Sigmoid colon (tissue), 7 donors: ENCODE measurements at places on chromosomes 2 and 18. TPM values are rescaled to one million over a fixed set of nuclear protein-coding genes. Genes with fewer than 3 reads are reported as not detected.

Gene KLHL41
- total RNA-seq = 3.2 TPM

Gene CEBPZ
- 54.2 TPM for total RNA-seq

Gene CCDC74B
- total RNA-seq = 3.9 TPM

Gene ZSWIM2
- total RNA-seq = not detected

Gene EGR4
- total RNA-seq = not detected

GRCh38 chr2:53087874-53088461, 679.6 kb upstream of the CHAC2 start:
- H3K27me3 ChIP-seq = no peaks in the 10 kb centered on the region
- H3K4me3 ChIP-seq = no peak overlapping the region

DNA sequence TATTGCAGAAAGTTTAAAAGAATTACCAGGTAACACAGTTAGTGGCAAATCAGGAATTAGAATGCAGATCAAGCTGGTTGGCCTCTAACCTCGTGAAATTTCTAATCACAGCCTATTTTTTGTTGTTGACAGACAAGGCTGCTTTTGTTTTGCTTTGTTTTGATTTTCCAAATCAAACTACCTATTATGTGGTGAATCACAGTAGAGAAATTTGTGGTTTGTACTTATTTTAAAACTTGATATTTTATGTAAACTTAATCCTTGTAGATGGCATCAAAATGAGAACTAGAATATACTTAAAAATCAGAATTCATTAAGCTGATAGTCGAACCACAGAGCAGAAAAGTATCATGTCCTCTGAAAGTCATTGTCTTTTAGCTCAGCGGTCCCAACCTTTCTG, 258.1 kb downstream of the CTNNA2 start:
- H3K36me3 ChIP-seq = no peaks in the 10 kb centered on the region
- no peak overlapping the region for H3K4me3 ChIP-seq
- no peak for DNase-seq
- H3K27me3 ChIP-seq = no peaks in the 10 kb centered on the region
- no peak overlapping the region for H3K27ac ChIP-seq

GRCh38 chr2:238226698-238227586, 12.9 kb downstream of the HES6 start:
- peaks cover 68% of the 10 kb centered on the region for H3K4me1 ChIP-seq
- no peak overlapping the region for H3K4me3 ChIP-seq
- no peak for DNase-seq
- H3K27ac ChIP-seq = no peak overlapping the region

- no peaks in the 10 kb centered on the region for H3K36me3 ChIP-seq
- no peak overlapping the region for H3K4me3 ChIP-seq
Observed at GRCh38 chr2:106163948-106164545, 30.1 kb downstream of the UXS1 start.

DNA sequence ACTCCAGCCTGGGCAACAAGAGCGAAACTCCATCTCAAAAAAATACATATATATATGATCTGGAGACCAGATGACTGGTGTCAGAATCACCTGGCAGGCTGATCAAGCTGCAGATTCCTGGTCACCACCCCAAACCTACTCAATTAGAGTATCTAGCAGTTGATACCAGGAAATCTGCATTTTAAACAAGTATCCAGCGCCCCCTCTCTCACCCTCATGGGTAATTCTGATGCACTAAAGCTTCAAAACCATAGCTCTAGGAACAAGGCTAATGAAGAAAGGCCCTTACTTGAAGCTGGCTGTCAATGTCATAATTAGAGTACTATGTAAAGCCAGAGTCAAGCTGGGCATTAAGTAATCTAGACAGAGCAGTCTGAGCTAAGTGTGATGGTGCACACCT, 25.0 kb upstream of the PCBP1 start:
- peaks cover 8% of the 10 kb centered on the region for H3K36me3 ChIP-seq
- H3K27ac ChIP-seq = no peak overlapping the region
- DNase-seq = peak; percentile 33
- H3K4me1 ChIP-seq = no peaks in the 10 kb centered on the region
- H3K27me3 ChIP-seq = no peaks in the 10 kb centered on the region
- H3K4me3 ChIP-seq = no peak overlapping the region

DNA sequence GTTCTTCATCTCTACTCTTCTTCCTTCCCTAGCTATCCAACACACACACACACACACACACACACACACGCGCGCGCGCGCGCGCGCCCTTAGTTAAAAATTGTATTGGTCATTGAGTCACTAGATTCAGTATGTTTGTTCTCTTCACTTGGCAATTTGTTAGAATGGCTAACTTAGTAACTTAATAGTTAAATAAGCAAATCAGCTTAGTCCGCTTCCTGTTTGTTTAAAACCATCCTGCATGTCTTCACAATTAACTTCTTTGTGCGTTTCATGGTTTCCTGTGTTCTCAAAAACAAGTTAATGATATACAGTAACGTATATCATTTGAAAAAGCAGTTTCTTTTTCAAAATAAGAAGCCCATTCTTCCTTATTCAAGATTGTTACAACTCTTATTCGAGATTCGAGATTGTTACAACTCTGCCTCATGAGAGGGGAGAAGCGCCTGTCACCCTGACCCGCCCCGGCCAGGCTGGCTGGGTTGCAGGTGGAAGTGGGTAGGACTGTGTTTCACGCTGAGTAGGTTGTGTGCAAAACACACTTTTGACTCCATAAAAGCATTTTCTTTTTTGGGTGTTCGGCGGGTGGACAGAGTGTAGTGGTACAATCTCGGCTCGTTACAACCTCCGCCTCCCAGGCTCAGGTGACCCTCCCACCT, 9.5 kb upstream of the CNNM3 start:
- no peaks in the 10 kb centered on the region for H3K27me3 ChIP-seq
- no peak overlapping the region for H3K4me3 ChIP-seq
- DNase-seq = peak; percentile 29
- H3K27ac ChIP-seq = no peak overlapping the region
- H3K36me3 ChIP-seq = peaks cover 5% of the 10 kb centered on the region

DNA sequence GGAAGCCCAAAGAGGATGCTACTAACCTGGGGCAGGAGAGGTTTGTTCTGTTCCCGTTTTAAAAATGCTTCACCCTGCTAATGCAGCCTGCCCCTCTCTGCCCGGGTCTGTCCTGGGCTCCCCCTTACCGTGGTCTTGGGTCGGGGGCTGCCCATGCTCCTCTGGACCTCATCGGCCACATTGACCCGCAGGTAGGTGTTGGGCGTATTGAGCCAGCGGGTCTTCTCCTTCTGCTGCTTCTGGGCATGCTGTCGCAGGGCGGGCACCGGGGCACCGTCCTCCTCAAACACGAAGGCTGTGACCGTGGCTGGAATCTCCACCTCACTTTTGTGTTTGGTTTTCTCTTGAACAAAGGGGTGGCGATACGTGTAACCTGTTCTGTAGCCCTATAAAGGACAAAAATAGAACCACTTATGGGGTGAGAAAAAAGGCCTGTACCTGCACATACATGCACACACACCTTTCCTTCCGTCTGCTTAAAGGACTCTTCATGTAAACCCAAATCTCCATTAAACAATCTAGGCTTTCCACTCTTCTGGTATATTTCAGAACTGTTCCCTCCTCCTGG, 89.3 kb downstream of the ADD2 start:
- peak; percentile 51 for DNase-seq
- H3K4me3 ChIP-seq = no peak overlapping the region
- no peaks in the 10 kb centered on the region for H3K4me1 ChIP-seq
- no peaks in the 10 kb centered on the region for H3K27me3 ChIP-seq

DNA sequence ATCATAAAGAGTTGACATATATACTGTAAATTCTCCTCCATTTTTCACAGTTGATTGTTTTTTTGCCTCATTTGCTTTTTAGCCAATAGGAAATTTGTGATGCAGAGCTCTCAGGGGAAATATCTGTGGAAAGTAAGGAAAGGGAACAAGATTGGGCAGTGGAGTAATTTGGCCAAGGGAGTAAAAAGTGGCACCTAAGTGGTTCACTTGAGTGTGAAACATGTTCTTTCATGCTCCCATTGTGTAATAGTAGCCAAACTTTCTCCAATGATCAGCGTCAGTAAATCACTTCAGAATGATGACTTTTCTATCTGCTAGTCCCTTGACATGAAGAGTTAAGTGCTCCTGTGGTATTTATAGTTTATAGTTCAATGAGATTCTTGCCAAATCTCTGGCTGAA, 141.9 kb upstream of the KCNJ3 start:
- H3K27me3 ChIP-seq = no peaks in the 10 kb centered on the region
- no peak overlapping the region for H3K27ac ChIP-seq
- H3K4me1 ChIP-seq = no peaks in the 10 kb centered on the region
- H3K36me3 ChIP-seq = no peaks in the 10 kb centered on the region
- DNase-seq = no peak

DNA sequence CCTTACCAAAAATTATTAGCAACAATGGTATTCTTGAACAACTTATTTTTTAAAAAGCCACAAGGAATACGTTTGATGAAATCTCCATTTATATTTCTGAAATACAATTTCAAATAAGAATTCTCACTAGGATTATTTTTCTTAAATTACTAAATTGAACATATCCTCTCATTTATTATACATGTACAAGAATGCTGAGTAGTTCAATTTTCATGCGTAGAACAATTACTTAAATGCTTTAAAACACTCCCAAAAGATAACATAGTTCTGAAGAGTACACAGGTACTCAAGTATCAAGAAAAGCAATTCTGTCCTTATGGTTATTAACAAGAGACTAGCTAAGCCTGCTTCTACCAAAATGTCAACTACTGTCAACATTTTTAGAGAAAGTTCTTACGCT, 268.1 kb downstream of the ZNF385B start:
- no peaks in the 10 kb centered on the region for H3K36me3 ChIP-seq

DNA sequence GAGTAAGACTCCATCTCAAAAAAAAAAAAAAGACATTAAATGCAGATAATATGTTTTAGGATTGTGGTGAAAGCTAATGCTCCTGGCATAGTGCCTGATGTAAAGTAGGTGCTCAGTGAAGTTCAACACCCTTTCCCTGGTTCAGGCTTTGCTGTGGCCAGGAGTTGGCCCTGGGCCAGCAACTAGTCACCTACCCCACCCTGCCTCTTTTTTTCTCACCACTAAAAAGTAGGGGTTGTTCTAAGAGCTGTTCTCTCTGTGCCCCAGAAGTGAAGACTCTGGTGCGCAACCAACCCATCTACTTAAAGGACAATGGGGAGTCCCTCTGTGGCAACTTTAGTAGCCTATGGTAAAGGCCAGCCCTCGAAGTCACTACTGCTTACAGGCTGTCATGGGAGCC, 75.9 kb downstream of the DNMT3A start:
- no peaks in the 10 kb centered on the region for H3K4me1 ChIP-seq
- no peak overlapping the region for H3K4me3 ChIP-seq
- no peak for DNase-seq
- no peak overlapping the region for H3K27ac ChIP-seq

DNA sequence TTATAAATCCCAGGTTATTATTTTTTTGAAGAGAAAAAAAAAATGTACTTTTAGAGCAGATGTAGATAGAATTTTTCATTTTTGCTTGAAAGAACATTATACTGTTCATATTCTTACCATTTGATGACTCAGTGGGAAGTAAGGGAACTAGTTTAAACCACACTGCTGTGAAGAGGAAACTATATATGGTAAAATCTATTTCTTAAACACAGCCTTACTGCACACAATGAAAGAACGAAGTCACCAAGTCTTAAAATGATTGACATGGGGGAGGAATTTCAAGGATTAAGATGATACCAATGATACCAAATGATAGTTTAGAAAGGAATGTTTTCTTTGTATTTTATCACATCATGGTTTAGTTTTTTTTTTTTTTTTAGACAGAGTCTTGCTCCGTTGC, 5.0 kb downstream of the ACTR2 start:
- H3K4me3 ChIP-seq = no peak overlapping the region
- no peak for DNase-seq
- peaks cover 64% of the 10 kb centered on the region for H3K4me1 ChIP-seq
- H3K36me3 ChIP-seq = no peaks in the 10 kb centered on the region
- H3K27ac ChIP-seq = peak overlapping the region; percentile 65
- H3K27me3 ChIP-seq = no peaks in the 10 kb centered on the region

DNA sequence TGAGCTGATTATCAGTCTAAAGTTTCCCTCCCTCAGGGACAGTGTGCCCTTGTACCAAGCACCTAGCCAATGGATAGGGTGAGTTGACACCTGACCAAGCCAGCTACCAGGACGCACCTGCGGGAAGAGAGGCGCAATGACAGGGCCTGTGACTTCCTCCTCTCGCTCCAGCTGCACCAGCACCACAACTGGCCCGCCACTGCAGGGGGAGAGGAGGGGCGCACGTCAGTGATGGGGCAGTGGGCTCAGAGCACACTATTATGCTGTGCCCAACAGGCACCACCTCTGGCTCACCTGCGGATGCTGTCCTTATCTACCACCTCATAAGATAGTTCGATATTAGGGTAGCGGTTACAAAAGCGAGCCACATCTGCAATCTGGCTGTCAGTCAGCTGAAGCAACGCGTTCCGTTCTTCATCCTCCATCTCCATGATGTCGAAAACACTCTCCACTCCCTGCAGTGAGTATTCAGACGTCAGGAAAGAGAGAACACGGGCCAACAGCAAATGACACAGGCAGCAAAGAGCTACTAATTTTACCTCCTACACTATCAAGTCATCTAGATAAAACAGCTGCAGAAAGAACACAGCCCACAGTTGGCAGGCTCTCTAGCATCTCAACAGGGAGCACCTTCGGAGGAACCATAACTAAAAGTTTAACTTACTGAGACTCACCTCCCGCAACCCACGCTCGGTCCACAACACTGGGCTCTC, 10.9 kb downstream of the CIAO1 start:
- no peaks in the 10 kb centered on the region for H3K27me3 ChIP-seq
- no peaks in the 10 kb centered on the region for H3K4me1 ChIP-seq

DNA sequence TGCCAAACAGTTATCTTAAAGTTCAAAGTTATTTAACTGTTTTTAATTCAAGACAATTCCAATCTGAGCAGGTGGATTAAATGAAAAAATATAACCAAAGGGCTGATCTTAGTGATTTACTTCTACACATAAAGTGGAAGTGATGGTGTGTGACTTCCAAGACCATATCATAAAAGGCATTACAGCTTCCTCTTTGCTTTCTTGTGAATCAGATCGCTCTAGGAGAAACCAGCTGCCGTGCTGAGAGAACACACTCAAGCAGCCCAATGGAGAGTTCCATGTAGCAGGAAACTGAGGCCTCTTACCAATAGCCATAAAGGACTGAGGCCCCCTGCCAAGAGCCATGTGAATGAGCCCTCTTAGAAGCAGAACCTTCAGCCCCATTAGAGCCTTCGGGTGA, 197.4 kb downstream of the NBAS start:
- H3K36me3 ChIP-seq = peaks cover 23% of the 10 kb centered on the region
- H3K27me3 ChIP-seq = no peaks in the 10 kb centered on the region
- no peak overlapping the region for H3K4me3 ChIP-seq

DNA sequence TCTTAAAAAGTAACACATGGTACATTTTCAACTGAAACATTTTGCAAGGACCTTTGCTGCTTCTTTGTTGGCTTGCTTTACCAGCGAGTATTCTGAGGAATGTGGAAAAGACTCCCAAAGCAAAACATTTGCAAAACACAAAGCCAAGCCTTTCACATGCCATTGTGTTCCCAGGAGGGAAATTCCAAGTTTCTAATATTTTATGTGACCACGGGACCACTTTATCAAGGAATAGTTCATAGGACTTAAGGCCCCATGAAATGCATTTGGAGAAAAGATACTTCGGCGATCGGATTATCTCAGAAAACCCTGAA, 26.2 kb downstream of the CYP27C1 start:
- H3K4me1 ChIP-seq = peaks cover 13% of the 10 kb centered on the region
- peak overlapping the region; percentile 23 for H3K27ac ChIP-seq
- no peaks in the 10 kb centered on the region for H3K36me3 ChIP-seq
- H3K4me3 ChIP-seq = no peak overlapping the region
- no peak for DNase-seq
- no peaks in the 10 kb centered on the region for H3K27me3 ChIP-seq

- H3K36me3 ChIP-seq = no peaks in the 10 kb centered on the region
- no peak overlapping the region for H3K27ac ChIP-seq
- H3K4me3 ChIP-seq = no peak overlapping the region
- no peaks in the 10 kb centered on the region for H3K27me3 ChIP-seq
- H3K4me1 ChIP-seq = no peaks in the 10 kb centered on the region
Observed at GRCh38 chr2:75846683-75847190, 136.0 kb upstream of the GCFC2 start.
